ENCODE measurements at places on chromosomes 6 and 20.
A peak's percentile ranks its signal among the peaks of the same experiment; 100 is the strongest.

- no peak for DNase-seq
Observed at GRCh38 chr6:142926494-142927270, 18.3 kb downstream of the HIVEP2 start.

DNA sequence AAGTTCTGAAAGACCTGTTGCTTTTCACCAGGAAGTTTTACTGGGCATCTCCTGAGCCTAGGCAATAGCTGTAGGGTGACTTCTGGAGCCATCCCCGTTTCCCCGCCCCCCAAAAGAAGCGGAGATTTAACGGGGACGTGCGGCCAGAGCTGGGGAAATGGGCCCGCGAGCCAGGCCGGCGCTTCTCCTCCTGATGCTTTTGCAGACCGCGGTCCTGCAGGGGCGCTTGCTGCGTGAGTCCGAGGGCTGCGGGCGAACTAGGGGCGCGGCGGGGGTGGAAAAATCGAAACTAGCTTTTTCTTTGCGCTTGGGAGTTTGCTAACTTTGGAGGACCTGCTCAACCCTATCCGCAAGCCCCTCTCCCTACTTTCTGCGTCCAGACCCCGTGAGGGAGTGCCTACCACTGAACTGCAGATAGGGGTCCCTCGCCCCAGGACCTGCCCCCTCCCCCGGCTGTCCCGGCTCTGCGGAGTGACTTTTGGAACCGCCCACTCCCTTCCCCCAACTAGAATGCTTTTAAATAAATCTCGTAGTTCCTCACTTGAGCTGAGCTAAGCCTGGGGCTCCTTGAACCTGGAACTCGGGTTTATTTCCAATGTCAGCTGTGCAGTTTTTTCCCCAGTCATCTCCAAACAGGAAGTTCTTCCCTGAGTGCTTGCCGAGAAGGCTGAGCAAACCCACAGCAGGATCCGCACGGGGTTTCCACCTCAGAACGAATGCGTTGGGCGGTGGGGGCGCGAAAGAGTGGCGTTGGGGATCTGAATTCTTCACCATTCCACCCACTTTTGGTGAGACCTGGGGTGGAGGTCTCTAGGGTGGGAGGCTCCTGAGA is at the start of gene HFE:
TSS of gene HFE (plus strand) at position 146 of the 832 bp plus-strand sequence. CDS start at position 158, 12 bp downstream.
- peak; percentile 67 for DNase-seq

DNA sequence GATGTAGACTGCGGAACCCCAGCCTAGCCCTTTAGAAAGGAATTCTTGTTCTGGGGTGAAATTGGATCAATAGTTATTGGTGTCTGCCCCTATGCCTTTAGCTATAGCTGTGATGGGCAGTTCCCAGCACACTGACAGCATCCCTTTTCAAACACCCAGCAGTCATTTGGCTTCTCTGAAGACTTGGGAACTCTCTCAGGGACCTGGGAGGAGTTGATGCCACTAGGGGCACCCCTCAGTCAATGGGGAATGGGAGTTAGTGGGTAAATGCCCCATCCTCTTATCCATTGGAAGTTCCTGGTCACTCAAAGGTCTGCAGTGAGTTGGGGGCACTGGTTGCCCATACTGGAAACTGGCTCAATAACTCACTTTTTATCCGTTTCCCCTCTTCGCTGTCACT is 31.6 kb upstream of the CSNK2A1 start:
- DNase-seq: no peak

- no peak for DNase-seq
Observed at GRCh38 chr6:1775441-1775840, 165.7 kb downstream of the FOXC1 start.

DNA sequence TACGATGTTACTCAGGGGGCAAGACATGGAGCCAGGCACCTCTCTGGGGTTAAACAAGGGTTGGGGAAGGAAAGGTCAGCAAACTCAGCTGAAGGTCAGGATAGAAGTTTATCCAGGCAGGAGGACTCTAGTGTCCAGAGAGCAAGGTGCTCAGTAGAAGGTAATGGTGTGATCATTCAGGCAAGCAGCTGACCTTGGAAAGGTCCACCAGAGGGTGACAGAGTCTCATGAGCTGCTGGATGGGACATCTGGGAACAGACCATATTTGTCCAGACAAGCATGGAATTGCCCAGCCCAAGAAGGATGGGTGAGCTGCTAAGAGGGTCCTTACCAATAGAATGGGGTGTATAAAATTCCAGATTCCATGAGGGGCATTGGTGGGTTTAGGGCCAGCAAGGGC is 89.5 kb downstream of the MAP3K7 start:
- DNase-seq: no peak

GRCh38 chr6:18284261-18284660 is 19.9 kb upstream of the DEK start:
- DNase-seq: no peak

DNA sequence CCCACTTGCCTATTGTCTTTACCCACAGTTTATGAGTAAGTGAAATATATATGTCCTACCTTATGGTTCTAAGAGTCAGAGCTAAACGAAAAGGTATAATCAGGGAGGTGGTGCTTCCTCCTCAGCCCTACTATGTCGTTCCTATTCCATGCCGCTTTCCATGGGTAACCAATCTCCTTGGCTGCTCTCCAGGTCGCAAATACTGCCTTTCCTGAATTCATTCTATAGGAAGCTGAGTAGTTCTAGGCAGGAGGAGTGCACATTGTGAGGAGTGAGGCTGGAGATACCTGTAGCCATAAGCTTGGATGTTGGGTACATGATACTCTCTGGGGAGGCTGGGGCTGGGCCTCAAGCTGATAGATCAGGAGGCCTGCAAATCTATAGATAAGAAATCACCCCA is 5.8 kb downstream of the IL20RA start:
- DNase-seq: no peak

DNA sequence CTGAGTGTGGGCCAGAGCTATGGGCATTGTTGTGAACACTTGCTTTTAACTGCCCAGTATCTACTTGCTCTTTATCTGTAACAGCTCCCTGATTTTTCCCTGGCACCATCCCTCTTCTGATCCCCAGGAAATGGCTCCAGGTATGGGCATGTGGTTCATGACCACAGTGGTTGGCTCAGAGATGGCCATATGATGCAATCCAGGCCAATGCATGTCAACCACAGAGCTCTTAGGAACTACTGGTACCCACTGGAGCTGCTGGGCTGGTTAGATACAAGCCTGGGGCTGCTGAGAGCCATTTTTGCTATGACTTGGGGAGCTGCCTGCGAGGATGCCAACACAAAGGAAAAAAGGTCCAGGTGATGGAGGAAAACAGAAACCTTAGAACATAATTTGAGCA is 55.6 kb downstream of the KCNB1 start:
- DNase-seq: no peak
